Urinary bladder (tissue), 4 donors: ENCODE measurements at places on chromosomes 12 and 14. TPM values are rescaled to one million over a fixed set of nuclear protein-coding genes. Genes with fewer than 3 reads are reported as not detected.

- no peak for DNase-seq
Measured at GRCh38 chr14:92037989-92038388, 1.9 kb downstream of the TRIP11 start.

- no peak for DNase-seq
Measured at GRCh38 chr12:100699209-100699608, 95.4 kb upstream of the ANO4 start.

DNA sequence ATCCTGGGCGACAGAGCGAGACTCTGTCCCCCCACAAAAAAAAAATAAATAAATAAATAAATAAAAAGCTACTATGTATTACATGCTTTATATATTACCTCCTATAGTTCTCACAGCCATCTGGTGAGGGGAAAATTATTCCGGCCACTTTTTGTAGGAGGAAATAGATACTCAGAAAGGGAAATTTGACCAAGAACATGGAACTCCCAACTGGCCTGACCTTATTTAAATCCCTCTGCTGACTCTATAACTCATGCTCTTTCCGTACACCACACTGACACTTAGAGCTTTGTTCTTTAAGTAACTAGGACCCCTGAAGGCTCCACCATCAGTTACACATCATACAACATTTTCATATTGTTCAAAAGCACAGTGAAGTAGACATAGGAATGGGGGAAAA, 2.2 kb upstream of the MMP19 start:
- no peak for DNase-seq

- no peak for DNase-seq
Measured at GRCh38 chr14:55802986-55803872, 223.2 kb downstream of the KTN1 start.

GRCh38 chr14:90784621-90785270, 31.5 kb downstream of the TTC7B start:
- DNase-seq, result no peak

GRCh38 chr14:92711976-92712653, 36.3 kb downstream of the LGMN start:
- no peak for DNase-seq

Gene RHEBL1
- total RNA-seq, result not detected

Gene OAS2
- 14.0 TPM for total RNA-seq
